GM12891 (cell line): ENCODE measurements at places on chromosomes 1 and 21.

- no peak for DNase-seq
Observed at GRCh38 chr1:48889615-48890014, 112.9 kb upstream of the BEND5 start.

GRCh38 chr1:90826024-90826423 is 108.9 kb upstream of the BARHL2 start:
- no peak for DNase-seq

DNA sequence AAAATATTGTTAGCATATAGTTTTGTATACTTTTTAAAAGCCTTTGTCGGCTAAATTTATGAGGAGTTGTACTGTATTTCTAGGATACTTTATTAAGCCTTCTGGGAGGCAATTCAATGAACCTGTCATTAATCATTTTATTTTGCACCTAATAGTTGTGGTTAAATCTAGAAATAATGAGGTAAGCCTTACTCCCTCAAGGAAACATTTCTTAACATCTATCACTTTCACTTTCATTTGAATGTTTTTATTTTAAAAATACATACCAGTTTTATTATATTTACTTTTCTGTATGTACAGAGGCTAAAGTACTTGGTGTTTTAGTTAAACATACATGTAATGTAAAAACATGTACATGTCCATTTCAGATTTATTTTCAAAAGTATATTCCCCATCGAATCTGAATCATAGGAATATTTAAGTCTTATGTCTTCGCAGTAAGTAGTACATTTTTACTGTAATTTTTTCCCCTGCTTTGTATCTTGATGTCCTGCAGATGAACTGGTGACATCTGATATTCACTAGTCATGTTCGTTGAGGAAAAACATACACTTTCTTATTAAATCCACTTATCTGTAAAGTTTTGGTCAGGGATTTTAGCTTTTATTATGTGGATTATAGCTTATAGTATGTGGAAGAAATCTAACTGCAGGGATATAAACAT is 82.8 kb downstream of the DISP1 start:
- DNase-seq = no peak

GRCh38 chr1:161193561-161194235 is 5.2 kb downstream of the ADAMTS4 start:
- no peak for DNase-seq

- DNase-seq = no peak
Observed at GRCh38 chr21:31558189-31558961, 101.1 kb upstream of the SOD1 start.

DNA sequence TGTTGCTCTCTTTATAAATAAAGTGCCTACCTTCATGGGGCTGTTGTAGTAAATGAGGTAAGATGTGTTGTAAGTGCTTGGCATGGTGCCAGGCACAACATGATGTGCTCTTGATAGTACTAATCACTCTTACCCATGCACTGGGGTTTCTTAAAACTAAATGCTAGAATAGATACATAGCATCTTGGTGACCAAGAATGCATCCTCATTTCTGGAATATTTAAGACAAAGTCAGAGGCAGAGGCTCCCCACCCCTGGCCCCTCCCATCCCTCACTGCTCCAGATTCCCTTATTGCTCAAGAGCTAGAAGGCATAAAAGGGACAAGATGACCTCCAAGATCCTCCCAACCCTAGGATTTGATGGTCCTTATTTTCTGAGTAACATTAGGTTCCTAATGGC is 61.3 kb downstream of the GLUL start:
- no peak for DNase-seq

DNA sequence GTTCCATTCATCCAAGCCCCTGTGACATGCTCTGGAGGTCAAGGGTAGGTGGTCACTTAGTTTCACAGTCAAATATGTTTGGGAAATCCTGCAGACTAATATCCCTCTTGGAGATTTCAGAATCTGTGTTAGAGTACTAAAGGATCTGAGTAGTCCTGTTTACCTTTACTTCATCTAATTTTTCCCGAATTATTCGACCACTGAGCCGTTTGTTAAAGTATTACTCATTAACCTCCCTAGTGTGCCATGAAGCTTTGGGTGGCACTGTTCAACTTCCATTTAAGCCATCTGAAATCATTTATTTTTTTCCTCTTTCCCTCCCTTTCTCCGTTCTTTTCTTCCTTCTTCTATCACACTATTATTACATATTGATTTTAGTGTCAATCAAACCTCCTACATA is 109.9 kb downstream of the NGF start:
- no peak for DNase-seq

DNA sequence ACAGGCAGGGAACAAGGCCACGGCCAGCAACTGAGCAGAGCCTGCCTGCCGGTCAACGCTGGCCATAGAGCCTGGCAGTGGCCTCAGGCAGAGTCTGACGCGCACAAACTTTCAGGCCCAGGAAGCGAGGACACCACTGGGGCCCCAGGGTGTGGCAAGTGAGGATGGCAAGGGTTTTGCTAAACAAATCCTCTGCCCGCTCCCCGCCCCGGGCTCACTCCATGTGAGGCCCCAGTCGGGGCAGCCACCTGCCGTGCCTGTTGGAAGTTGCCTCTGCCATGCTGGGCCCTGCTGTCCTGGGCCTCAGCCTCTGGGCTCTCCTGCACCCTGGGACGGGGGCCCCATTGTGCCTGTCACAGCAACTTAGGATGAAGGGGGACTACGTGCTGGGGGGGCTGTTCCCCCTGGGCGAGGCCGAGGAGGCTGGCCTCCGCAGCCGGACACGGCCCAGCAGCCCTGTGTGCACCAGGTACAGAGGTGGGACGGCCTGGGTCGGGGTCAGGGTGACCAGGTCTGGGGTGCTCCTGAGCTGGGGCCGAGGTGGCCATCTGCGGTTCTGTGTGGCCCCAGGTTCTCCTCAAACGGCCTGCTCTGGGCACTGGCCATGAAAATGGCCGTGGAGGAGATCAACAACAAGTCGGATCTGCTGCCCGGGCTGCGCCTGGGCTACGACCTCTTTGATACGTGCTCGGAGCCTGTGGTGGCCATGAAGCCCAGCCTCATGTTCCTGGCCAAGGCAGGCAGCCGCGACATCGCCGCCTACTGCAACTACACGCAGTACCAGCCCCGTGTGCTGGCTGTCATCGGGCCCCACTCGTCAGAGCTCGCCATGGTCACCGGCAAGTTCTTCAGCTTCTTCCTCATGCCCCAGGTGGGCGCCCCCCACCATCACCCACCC is at the start of gene TAS1R3:
TSS of gene TAS1R3 (plus strand) at position 213 of the 898 bp plus-strand sequence. CDS start at position 279, 66 bp downstream.
- DNase-seq = no peak

DNA sequence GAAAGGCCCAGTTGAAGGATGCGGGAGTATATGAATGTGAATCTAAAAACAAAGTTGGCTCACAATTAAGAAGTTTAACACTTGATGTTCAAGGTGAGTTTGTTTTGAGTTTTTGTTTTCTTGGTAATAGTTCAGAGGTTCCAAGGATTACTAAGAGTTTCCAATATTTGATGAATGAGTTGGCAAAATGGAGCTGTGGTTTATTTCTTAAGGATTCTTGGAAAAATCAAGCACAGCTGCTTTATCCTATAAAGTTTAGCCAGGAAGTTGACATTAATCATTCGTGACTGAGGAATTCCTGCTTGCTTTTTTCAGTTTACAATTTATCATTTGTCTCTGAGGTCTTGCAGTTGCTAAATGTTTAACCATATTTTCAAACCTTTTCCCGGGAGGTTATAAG is 15.1 kb downstream of the VCAM1 start:
- DNase-seq = no peak

DNA sequence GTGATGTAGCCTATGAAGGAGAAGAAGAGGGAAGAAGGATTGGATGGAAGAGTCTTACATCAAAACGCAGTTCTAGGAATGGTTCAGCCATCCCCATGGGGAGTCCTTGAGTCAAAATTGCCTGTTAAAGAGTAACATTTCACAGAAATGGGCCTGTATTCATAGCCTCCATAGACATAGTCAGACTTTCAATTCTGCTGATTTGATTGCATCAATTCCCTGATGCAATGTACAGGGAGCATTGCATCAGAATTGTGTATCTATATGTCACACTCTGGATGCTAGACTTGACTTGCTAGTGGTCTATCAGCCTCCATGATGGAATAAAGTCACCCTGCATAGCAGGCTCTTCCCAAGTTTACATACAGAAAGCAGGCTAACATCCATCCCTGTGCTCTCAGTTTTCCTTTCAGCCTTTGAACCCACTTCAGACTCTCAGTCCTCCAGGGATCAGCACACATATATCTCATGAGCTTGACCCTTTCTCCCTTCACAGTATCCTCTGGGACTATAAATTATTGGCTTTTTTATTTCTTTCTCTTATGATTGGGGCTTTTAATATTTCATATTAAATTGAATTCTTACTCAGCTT is 1111.7 kb upstream of the B3GALT2 start:
- no peak for DNase-seq

- DNase-seq = no peak
Observed at GRCh38 chr1:115647047-115647446, 5.3 kb downstream of the VANGL1 start.

GRCh38 chr1:48182439-48182838 is 40.1 kb upstream of the SLC5A9 start:
- DNase-seq = no peak

DNA sequence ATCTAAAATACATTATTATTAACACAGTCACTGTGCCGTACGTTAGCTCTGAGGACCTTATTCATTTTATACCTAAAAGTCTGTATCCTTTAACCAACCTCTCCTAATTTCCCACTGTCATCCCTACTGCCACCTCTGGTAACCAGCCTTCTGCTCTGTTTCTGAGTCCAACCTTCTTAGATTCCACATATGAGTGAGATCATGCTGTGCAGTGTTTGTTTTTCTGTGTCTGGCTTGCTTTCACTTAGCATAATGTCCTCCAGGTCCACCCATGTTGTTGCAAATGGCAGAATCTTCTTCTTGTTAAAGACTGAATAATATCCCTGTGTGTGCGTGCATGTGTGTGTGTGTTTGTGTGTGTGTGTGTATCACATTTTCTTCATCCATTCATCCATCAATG is 64.2 kb downstream of the ETS2 start:
- DNase-seq = no peak
